ENCODE measurements at places on chromosomes 12 and 14. TPM values are rescaled to one million over a fixed set of nuclear protein-coding genes. Genes with fewer than 3 reads are reported as not detected.
A peak's percentile ranks its signal among the peaks of the same experiment; 100 is the strongest.

Gene NTF3
- total RNA-seq: 58.9 TPM

Gene GLIPR1L2
- not detected for total RNA-seq

Gene HPD
- total RNA-seq: 0.96 TPM

Gene DNAH10
- total RNA-seq: not detected

- no peaks in the 10 kb centered on the region for H3K36me3 ChIP-seq
- no peak overlapping the region for H3K4me3 ChIP-seq
- H3K4me1 ChIP-seq: peaks cover 21% of the 10 kb centered on the region
- DNase-seq: no peak
Observed at GRCh38 chr12:5073853-5074252, 30.2 kb downstream of the KCNA5 start.

- DNase-seq: no peak
- H3K27me3 ChIP-seq: no peaks in the 10 kb centered on the region
- no peaks in the 10 kb centered on the region for H3K36me3 ChIP-seq
- H3K4me1 ChIP-seq: no peaks in the 10 kb centered on the region
- H3K27ac ChIP-seq: no peak overlapping the region
Observed at GRCh38 chr12:127711108-127711507, 555.9 kb upstream of the TMEM132C start.

- H3K4me3 ChIP-seq: peak overlapping the region; percentile 93
- H3K4me1 ChIP-seq: peaks cover 7% of the 10 kb centered on the region
- no peak for DNase-seq
- H3K27ac ChIP-seq: peak overlapping the region; percentile 62
- no peaks in the 10 kb centered on the region for H3K36me3 ChIP-seq
Observed at GRCh38 chr14:36319899-36320199, 588 bp downstream of the MBIP start.

GRCh38 chr12:8648576-8649205 lies 13.9 kb downstream of the MFAP5 start:
- no peak overlapping the region for H3K4me3 ChIP-seq
- H3K27me3 ChIP-seq: no peaks in the 10 kb centered on the region
- no peaks in the 10 kb centered on the region for H3K36me3 ChIP-seq

GRCh38 chr12:47938093-47938492 lies 25.3 kb upstream of the TMEM106C start:
- H3K27me3 ChIP-seq: no peaks in the 10 kb centered on the region
- no peaks in the 10 kb centered on the region for H3K36me3 ChIP-seq
- no peak overlapping the region for H3K27ac ChIP-seq
- no peak overlapping the region for H3K4me3 ChIP-seq
- DNase-seq: no peak

DNA sequence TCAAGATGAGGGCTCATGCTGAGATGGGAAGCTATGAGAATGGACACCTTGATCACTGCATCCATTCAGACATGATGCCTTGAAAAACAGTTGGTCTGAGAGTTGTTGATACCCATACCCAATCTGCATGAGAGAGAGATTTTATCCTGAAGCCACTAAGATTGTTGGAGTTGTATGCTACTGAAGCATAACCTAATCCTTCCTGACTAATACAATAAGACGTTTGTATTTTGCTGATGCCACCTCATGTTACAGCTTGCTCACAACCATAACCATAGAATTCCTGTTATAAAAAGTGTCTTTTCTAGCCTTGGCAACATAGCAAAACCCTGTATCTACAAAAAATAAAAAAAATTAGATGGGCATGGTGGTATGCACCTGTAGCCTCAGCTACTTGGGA lies 12.7 kb upstream of the SERPINA1 start:
- no peak overlapping the region for H3K4me3 ChIP-seq
- H3K27ac ChIP-seq: no peak overlapping the region
- no peaks in the 10 kb centered on the region for H3K4me1 ChIP-seq

- no peaks in the 10 kb centered on the region for H3K36me3 ChIP-seq
- peak; percentile 83 for DNase-seq
- H3K4me3 ChIP-seq: no peak overlapping the region
- peak overlapping the region; percentile 72 for H3K27ac ChIP-seq
Observed at GRCh38 chr12:115337693-115338543, 653.9 kb upstream of the TBX3 start.

GRCh38 chr14:100303179-100303578 lies 3.1 kb downstream of the SLC25A29 start:
- H3K27ac ChIP-seq: no peak overlapping the region
- H3K36me3 ChIP-seq: no peaks in the 10 kb centered on the region
- peaks cover 12% of the 10 kb centered on the region for H3K4me1 ChIP-seq
- no peak for DNase-seq
- no peaks in the 10 kb centered on the region for H3K27me3 ChIP-seq

DNA sequence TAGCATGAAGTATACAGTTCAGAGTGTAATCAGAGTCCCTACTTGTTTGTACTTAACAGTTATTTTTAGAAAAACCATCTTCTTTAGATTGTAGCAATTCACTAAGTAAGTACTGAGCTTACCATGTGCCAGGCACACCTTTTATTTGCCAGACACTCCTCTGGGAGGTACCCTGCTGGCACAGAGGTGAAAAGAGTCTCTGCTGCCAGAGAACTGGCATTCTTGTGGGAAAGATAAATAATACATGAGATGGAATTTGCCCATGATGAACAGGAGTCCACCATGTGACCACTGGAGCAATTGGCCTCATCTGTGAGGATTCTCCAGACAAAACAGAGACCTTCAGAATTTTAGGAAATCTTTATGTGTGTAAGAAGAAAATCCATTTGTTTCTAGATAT lies 199.3 kb upstream of the SLC16A7 start:
- H3K27me3 ChIP-seq: no peaks in the 10 kb centered on the region
- no peak for DNase-seq
- no peaks in the 10 kb centered on the region for H3K36me3 ChIP-seq
- no peak overlapping the region for H3K27ac ChIP-seq

GRCh38 chr12:118727196-118727978 lies 254.0 kb upstream of the SRRM4 start:
- no peak overlapping the region for H3K27ac ChIP-seq
- H3K36me3 ChIP-seq: no peaks in the 10 kb centered on the region
- H3K27me3 ChIP-seq: no peaks in the 10 kb centered on the region
- H3K4me1 ChIP-seq: no peaks in the 10 kb centered on the region

GRCh38 chr12:41514907-41515306 lies 326.8 kb downstream of the PDZRN4 start:
- DNase-seq: no peak
- no peaks in the 10 kb centered on the region for H3K27me3 ChIP-seq

DNA sequence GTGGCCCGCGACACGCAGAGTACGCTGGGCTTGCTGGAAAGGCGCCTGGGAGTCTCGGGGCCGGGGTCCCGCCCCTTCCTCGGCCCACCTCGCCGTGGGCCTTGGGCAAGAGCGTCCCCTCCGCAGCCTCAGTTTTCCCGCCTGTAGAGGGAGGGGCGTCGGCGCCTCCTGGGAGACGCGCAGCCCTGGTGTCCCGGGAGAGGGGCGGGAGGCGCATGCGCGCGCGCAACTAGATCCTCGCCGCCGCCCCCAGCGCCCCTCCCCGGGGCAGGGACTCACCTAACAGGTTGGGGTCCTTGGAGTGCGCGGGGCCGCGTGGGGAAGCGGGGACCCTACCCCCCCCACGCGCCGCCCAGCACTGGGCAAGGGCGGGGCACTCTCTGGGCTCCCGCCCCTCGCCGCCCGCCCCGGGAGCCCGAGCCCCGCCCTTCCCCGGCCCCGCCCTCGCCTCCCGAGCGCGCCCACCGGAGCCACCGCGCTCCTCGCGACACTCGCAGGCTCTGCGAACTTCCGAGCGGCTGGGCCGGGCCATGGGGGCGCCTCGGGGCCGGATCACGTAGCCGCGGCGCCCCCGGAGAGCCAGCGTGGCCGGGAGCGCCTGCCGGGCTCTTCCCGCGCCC lies at the start of gene KIF26A:
KIF26A (plus strand) TSS at position 490 of the 620 bp plus-strand sequence. CDS start 136 bp downstream, outside the sequence.
- DNase-seq: no peak
- H3K4me1 ChIP-seq: peaks cover 11% of the 10 kb centered on the region
- no peak within 1 kb of the TSS for H3K27ac ChIP-seq
- H3K36me3 ChIP-seq: no peaks in the 10 kb centered on the region

DNA sequence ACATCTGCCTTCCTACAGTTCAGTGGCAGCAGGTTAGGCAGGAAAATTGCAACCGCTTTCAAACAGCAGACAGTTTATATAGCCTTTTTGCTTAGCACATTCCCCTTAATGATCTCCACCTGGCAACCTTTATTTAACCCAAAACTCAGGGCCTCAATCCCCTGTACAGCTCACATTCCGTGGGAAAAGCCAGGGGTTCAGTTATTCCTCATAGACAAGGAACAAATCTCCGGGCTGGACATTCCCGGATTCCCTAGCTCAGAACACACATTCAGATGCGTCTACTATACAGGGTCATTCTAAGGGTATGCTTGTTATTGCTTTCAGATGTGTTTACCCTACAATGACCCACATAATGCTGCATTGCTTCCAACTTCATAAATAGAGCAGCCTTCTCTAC lies 73.8 kb upstream of the DCN start:
- no peaks in the 10 kb centered on the region for H3K4me1 ChIP-seq
- H3K27me3 ChIP-seq: no peaks in the 10 kb centered on the region
- H3K36me3 ChIP-seq: no peaks in the 10 kb centered on the region
- no peak overlapping the region for H3K4me3 ChIP-seq

DNA sequence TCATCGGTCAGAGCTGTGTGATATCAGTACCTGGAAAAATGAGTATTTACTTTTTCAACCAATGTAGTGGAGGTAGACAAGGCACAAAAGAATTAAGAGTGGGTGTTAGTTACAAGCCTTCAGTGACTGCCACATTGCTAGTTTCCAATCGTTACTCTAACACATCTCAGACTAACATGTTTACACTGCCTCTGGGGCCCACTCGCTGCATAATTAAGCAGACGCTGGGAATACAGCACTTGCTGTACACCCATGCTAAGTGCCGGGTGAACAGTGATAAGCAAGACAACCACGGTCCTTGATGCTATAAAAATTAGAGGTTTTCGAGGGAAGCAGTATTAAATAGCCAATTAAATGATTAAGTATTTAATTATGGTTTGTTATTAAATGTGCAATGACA lies 1147.6 kb downstream of the AACS start:
- H3K4me3 ChIP-seq: no peak overlapping the region
- no peaks in the 10 kb centered on the region for H3K36me3 ChIP-seq
- DNase-seq: no peak
- no peak overlapping the region for H3K27ac ChIP-seq
- no peaks in the 10 kb centered on the region for H3K27me3 ChIP-seq
- H3K4me1 ChIP-seq: no peaks in the 10 kb centered on the region

DNA sequence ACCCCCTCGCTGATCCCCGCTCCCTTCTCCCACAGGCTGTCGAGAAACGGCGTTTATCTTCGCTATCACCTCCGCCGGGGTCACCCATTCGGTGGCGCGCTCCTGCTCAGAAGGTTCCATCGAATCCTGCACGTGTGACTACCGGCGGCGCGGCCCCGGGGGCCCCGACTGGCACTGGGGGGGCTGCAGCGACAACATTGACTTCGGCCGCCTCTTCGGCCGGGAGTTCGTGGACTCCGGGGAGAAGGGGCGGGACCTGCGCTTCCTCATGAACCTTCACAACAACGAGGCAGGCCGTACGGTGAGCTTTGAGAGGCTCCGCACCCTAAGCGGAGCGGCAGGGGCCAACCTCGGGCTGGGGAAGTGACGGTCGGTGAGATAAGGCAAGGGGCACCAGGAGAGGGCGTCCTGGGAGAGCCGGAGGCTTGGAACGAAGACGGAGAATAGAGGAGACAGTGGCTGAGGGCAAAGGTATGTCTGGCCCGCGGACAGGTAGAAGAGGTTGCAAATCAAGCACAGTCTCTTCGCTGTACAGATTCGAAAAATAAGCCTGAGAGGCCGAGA lies 2.3 kb downstream of the WNT1 start:
- no peak for DNase-seq
- H3K27ac ChIP-seq: no peak overlapping the region
- peaks cover 25% of the 10 kb centered on the region for H3K4me1 ChIP-seq
- peak overlapping the region; percentile 43 for H3K4me3 ChIP-seq
- no peaks in the 10 kb centered on the region for H3K36me3 ChIP-seq

DNA sequence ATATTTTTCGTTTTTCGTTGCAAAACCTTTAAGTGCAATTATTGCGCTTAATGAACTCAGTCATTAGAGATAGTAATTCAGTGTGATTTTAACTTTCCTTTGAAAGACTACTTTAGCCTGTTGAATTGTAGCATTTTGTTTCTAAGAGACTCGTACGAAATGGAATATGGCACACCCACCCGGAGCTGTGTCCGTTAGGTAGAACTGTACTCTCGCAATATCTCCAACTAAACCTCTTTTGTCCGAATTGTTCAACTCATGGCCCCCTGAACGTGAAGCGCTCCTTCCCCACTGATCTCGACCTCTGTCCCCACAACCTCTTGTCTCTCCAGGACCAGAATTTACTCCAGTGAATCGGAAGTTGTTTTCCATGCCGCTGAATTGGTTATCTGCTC lies 800 bp downstream of the PCNX4 start:
- no peaks in the 10 kb centered on the region for H3K27me3 ChIP-seq
- no peak for DNase-seq
- no peaks in the 10 kb centered on the region for H3K4me1 ChIP-seq
- H3K4me3 ChIP-seq: peak overlapping the region; percentile 92
- peak overlapping the region; percentile 96 for H3K27ac ChIP-seq
- H3K36me3 ChIP-seq: peaks cover 5% of the 10 kb centered on the region

- H3K36me3 ChIP-seq: peaks cover 23% of the 10 kb centered on the region
- H3K4me1 ChIP-seq: peaks cover 3% of the 10 kb centered on the region
- no peak overlapping the region for H3K4me3 ChIP-seq
- no peak for DNase-seq
- no peaks in the 10 kb centered on the region for H3K27me3 ChIP-seq
- H3K27ac ChIP-seq: no peak overlapping the region
Observed at GRCh38 chr12:4308334-4308950, 12.6 kb upstream of the TIGAR start.

DNA sequence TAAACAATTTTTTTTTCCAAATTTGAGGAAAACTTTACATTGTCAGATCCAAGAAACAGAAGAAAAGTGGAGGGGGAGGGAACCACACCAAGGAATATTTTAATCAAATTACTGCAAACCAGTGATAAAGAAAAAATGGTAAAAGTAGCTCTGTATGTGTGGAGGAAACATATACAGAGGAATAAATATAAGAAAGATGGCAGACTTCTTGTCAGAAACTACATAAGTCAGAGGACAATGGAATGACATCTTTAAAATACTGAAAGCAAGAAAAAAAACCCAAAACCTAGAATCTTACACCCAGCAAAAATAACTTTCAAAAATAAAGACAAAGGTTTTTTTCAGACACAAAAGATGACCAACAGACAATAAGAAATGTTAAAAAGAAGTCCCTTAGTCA lies 10.2 kb upstream of the LLPH start:
- DNase-seq: no peak
- H3K4me1 ChIP-seq: no peaks in the 10 kb centered on the region
- no peak overlapping the region for H3K27ac ChIP-seq
- H3K36me3 ChIP-seq: peaks cover 59% of the 10 kb centered on the region
- H3K27me3 ChIP-seq: no peaks in the 10 kb centered on the region

GRCh38 chr12:16603260-16603915 lies 2.6 kb downstream of the LMO3 start:
- no peaks in the 10 kb centered on the region for H3K27me3 ChIP-seq
- DNase-seq: no peak
- no peaks in the 10 kb centered on the region for H3K4me1 ChIP-seq
- peak overlapping the region; percentile 44 for H3K27ac ChIP-seq

GRCh38 chr14:55697414-55697861 lies 117.4 kb downstream of the KTN1 start:
- H3K36me3 ChIP-seq: no peaks in the 10 kb centered on the region
- no peak overlapping the region for H3K4me3 ChIP-seq
- H3K27me3 ChIP-seq: no peaks in the 10 kb centered on the region
- no peak for DNase-seq
- no peak overlapping the region for H3K27ac ChIP-seq

- H3K4me1 ChIP-seq: no peaks in the 10 kb centered on the region
- no peak overlapping the region for H3K27ac ChIP-seq
- no peaks in the 10 kb centered on the region for H3K36me3 ChIP-seq
Observed at GRCh38 chr12:53268630-53269562, 797 bp downstream of the ESPL1 start.

All from ascending aorta (tissue), 2 donors.